ENCODE measurements at places on chromosomes 12 and 14.

DNA sequence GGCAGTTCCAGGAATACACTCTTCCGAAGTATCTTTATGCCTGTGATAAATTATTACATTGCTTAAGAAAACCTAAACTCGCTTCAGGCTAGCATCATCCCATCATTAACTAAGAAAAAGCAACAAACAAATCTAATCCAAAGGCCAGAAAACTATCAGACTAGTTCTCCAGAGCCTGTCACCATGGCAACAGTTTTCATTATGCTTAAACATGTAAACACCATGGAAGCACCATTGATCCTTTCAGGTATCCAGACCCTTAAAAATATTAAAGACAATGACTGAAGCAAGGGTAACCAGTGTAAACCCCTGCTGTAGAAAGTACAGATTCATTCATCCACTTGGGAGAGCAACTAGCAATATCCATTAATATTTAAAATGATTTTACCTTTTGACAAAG is 9.8 kb downstream of the DAD1 start:
- no peak for DNase-seq

DNA sequence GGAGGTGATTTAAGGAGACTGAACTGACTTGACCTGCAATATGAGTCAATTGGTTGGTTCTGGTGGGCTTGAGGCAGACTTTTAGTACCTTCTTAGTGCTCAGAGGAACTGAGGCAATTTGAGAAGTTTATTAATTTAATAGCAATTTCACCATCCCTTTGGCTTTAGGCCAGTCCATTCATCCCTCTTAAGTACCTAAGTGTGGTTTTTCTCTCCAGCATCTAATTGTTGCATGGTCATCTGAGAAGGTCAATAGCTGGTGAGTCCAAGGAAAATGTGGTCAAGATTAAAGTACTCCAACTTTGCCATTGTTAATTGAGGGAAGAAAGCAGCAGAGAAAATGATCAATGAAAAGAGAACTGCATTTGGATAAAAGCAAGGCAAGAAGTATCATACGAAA is 115.4 kb upstream of the DYRK2 start:
- DNase-seq, result no peak

DNA sequence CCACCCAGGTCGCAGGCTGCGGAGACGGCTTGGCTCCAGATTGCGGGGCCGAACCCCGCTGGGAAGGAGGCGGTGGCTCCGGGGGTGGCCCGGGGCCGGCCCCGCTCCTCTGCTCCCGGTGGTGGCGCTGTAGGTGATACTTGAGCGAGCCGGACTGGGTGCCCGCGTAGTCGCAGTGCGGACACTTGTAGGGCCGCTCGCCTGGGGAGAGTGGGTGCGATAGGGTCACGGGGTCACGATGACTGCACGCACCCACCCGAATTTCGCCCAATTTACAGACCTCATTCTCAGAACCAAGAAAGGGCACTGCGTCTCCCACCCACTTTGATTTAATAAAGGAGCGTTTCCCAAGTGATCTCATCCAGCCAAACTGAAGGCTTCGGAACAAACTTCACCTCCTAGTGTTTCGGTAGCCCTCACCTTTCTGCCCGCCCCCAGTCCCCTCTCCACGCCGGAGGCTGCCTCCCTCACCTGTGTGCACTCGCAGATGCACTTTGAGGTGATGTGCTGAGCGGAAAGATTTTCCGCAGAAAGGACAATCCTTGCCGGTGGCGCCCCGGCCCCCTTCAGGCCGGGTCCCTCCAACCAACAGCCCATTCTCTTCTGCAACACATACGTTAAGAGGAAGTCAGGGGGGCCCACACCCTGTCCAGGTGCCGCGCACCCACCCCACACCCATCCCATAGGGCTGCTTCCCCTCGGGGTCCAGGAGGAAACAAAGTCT is 7.4 kb downstream of the ZNF219 start:
- DNase-seq, result no peak

GRCh38 chr14:44945264-44945663 is 16.5 kb downstream of the KLHL28 start:
- no peak for DNase-seq

DNA sequence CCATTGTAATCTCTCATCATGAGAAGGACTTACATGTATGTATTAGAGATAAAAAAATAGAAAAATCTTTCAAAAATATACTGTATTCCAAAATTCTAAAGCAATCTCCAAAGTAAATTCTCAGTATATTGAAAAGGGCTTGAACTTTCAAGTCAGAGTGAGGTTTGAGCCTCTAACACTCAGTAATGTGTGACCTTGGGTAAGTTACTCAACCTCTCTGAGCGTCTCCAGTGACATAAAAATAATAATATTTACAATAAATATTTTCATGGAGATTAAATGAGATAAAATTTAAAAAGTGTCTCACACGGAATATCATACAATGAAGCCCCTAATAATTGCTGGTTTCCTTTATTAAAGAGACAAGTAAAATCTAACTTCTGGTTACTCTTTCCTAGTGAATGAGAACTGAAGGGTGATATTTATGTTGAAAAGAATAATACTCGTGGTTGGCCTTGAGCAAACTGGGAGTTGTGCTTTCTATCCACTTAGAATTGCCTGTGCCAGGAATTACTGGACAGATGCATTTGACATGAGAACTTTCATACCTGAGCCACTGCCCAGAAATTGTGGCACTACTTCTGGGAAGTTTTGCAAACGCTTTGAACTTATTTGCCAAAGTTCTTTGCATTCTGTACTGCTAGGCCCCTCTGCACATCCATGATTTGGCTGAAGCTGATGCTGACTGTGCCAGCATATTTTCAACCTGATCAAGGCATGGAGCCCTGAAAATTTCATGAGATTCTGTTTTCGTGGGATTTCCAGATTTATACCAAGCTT is 933.7 kb downstream of the GALC start:
- no peak for DNase-seq

GRCh38 chr14:44798386-44799242 is 163.1 kb downstream of the KLHL28 start:
- no peak for DNase-seq

DNA sequence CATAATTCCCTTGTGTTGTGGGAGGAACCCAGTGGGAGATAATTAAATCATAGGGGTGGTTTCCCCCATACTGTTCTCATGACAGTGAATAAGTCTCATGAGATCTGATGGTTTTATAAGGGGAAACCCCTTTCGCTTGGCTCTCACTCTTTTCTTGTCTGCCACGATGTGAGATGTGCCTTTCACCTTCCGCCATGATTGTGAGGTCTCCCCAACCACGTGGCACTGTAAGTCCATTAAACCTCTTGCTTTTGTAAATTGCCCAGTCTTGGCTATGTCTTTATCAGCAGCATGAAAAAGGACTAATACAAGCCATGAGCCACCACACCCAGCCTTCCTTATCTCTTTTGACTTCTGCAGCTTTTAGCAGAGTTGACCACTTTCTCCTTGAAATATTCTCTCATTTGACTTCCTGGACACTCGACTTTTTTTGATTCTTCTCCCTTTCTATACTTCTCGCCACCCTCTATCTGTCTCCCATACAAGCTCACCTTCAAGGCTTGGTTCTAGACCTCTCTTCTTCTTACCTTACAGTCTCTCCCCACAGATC is 2.3 kb downstream of the MTERF2 start:
- no peak for DNase-seq

GRCh38 chr12:4355156-4356040 is 24.1 kb downstream of the FGF23 start:
- no peak for DNase-seq

DNA sequence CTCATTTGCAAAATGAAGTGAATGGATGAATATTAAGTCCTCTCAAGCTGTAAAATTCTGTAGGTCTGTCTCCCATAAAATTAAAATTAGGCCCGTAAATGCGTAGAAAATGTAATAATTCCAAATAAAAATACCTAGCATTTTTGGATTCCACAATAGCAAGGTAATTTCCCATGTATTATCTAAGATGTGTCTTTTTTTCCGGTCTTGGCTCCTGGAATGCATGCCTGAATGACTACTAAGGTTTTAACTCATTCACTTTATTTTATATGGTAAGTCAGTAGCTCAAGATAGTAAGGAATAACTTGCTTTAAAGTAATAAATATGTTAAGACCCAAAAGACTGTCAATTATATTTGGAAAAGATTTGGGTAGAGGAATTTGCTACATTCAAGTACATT is 11.1 kb downstream of the TXNRD1 start:
- DNase-seq, result no peak

GRCh38 chr12:90449611-90450010 is 505.4 kb downstream of the CCER1 start:
- DNase-seq, result no peak

DNA sequence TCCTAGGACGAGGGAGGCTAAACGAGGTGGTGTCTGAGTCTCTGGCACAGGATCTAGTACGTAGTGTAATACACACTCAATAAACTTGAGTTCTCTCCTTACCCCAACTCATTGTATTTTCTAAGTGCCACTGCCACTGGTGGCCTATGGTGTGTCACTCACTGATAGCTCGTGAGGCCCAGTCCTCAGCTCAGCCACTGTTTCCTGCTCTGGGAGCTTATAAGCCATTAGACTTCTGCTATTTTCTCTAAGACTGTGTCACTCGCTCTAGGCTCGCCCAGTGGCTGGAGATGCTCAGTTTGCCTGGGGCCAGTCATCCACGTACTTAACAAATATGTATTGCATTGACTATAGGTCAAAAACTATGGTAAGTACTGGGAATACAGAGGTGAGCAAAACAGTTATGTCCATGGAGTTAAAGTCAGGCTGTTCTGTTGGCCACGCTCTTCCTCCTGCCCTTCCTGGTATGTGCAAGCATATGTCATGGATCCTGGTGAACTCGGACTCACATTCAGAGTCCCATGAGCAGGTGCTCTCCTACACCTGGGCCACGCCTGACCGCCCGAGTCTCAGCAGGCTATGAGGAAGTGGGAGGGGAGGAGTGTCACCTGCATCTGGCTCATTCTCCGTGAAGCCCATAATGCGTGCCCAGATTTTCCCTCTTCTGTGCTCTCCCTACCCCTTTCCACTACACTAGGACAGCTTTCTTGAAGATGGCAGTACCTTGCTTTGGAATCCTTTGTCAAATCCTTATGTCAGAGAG is 41.6 kb downstream of the DEGS2 start:
- DNase-seq, result no peak

- no peak for DNase-seq
Observed at GRCh38 chr12:105474672-105475071, 144.2 kb downstream of the C12orf75 start.

DNA sequence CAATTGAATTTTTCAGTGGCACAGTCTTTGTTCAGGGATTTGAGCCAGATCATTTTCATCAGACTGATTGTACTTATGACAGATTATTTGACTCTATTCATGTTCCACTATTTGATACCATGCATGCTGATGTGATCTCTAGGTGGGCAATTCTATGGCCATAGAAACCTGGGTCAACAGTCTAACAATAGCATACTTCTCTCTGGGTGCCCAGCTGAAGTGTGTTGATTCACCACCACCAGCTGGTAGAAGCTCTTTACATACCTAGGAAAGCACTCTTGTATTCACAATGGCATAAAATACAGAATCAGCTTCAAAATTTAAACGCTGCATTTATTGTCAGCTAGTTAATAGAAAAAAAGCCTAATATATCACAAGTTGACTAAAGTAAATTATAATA is 90.2 kb upstream of the TMTC2 start:
- DNase-seq, result no peak

DNA sequence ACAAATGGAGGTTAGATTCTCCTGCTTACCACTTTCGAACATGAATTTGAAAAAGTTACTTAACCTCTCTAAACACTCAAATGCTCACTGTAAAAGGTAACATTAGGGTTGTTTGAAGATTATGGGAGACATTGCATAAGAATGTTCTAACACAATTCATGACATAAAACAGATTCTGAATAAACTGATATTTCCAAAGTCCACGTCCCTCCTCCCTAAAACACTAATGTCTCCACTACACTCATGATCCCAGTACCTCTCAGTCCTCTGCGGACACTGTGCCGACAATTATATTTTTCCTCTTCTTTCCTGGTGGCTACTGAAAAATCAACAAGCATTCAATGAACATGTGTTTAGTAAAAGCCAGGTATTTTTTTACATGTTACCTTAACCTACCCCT is 18.8 kb upstream of the IAPP start:
- DNase-seq, result no peak

DNA sequence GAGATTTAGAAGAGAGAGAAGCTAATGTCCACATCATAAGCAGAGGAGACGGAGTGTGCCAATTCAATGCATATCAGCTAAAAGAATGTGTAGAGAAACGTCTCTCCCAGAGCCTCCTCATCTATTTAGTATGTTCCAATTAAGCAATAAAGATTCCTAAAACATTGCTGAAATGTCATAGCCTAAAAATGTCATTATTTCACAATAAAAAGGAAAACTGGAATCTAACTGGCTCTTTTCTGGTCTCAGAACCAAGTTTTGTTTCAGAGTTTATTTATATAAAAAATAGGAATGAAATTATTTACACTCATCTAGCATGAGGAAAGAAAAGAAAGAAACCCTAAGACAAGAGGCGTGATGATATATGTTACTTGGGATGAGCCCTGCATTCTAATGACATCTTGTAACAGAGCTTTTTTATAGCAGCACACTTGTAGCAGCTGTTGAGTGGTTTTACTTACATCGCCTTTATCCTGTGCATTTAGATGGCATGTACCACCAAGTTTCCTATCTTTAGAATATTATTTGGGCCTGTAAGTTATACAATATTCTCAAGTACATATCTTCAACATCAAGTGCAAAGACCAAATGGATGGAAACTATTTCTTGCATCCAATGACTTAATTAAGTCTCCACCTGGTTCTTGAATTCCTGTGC is 266.3 kb upstream of the PRKD1 start:
- DNase-seq, result no peak

- peak; percentile 47 for DNase-seq
Observed at GRCh38 chr12:63151623-63152320, 771 bp upstream of the AVPR1A start.

DNA sequence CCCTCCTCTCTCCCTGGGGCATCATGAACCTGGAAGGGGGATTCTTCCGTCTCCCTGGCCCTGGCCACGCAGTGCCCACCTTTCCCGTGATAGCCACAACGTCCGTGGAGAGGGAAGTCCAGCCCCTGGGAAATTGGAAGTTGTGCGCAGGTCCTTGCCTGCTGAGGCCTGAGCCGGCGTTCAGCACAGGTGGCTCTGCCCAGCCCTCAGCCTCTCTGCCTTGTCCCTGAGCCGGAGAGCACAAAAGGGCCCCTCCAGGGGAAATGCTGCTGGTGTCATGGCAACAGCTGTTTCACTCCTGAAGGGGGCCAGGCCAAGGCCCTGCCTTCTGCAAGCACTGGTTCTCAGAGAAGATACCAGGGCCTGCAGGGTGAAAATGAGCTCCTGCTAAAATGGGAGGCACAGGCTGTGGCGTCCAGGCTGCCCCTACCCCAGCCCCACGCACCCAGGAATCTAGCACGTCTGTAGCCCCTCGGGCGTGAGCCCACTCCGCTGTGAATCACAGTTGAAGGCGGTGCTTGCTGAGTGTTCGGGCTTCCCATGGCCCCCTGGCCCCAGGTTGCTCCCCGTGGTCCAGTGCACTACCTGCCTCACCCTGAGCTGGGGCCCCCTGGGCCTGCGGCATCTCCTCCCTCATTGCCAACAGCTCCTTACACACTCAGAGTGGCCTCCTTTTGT is 149.4 kb downstream of the ADGRD1 start:
- no peak for DNase-seq

GRCh38 chr12:99387661-99388060 is 259.9 kb upstream of the GARIN6 start:
- no peak for DNase-seq

Measured in NCI-H2227 treated with DMSO at 0.1 percent for 48 hours (cell line).